NCI-H524 (cell line): ENCODE measurements at places on chromosomes 16 and 17.

GRCh38 chr17:38402897-38403296 is 25.4 kb upstream of the ARHGAP23 start:
- no peak for DNase-seq

DNA sequence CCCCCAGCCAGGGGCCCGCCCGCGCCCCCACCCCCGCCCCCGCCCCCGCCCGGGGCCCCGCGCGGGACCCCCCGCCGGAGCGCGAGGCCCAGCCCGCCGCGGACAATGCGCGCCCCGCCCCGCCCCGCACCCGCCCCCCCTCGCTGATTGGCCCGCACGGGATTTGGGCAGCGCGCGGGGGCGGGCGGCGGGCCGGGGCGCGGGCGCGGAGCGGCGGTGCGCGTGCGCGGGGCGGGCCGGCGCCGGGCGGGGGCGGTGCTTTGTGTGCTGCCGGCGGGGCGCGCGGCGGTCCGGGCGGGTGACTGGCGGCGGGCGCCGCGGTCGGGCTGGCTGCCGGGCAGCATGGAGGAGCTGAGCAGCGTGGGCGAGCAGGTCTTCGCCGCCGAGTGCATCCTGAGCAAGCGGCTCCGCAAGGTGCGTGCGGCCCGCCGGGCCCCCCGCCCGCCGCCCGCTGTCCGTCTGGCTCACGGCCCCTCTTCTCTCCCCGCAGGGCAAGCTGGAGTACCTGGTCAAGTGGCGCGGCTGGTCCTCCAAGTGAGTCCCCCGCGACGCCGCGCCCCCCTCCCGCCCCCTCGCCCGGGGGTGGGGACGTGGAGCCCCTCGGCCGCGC is at the start of gene CBX2:
TSS of gene CBX2 (plus strand) at position 255 of the 610 bp plus-strand sequence. CDS start at position 343, 88 bp downstream.
- DNase-seq, result peak; percentile 87

DNA sequence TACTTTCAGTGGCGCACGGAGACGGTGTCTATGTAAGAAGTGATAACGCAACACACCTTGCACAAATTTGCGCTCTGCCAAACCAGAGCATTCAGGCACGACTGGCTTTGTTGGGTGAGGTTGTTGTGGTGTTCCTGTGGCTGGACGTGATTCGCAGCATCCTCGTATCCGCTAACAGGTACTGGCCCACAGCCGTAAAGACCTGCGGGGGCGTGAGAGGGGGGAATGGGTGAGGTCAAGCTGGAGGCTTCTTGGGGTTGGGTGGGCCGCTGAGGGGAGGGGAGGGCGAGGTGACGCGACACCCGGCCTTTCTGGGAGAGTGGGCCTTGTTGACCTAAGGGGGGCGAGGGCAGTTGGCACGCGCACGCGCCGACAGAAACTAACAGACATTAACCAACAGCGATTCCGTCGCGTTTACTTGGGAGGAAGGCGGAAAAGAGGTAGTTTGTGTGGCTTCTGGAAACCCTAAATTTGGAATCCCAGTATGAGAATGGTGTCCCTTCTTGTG is 510.9 kb downstream of the KCNJ18 start:
- no peak for DNase-seq

DNA sequence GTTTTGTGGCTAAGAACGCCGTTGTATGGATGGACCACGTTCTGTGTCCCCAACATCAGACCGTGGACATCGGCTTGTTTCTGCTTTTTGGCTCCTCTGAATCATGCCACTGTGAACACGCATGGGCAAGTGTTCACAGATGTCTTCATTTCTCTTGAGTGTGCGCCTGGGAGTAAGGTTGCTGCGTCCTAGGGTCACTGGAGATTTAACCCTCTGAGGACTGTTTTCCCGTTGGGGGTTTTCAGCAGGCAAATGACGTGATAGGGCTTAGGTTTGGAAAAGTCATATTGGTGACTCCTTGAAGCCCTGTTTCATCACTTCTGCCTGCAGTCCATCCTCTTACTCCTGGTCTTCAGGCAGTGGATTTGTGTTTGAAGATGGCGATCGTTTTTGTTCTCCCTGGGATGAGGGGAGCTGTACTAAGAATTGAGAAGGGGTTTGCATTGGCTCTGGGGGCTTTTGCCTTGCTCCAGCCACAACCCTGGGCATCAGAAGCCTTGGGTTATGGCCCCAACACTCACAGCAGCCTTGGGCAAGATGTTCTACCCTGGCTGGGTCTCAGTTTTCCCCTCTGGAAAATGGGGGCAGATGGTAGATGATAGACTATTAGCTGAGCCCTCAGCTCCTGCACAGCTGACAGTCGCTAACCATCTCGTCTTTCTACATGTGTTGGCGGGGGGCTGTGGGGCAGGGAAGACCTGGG is 67.2 kb upstream of the CIBAR2 start:
- DNase-seq, result no peak

- DNase-seq, result no peak
Measured at GRCh38 chr17:74761931-74762330, 13.5 kb downstream of the NHERF1 start.

- no peak for DNase-seq
Measured at GRCh38 chr17:17700251-17700969, 19.2 kb downstream of the RAI1 start.

DNA sequence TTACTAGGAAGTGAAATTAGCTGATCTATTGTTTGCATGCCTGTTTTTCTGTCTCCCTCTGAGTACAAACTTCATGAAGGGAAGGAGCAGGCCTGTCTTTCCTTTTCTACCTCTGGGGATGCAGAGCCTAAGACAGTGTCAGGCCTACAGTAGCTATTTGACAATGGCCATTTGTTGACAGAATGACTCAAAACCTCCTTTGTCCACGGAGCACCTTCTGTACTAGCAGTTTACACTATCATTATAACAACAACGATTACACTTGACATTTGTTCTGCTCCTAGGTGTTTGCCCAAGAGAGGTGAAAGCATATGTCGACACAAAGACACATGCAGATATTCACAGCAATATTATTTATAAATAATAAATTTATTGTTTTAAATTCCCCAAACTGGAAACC is 132.3 kb upstream of the IRX3 start:
- DNase-seq, result no peak

DNA sequence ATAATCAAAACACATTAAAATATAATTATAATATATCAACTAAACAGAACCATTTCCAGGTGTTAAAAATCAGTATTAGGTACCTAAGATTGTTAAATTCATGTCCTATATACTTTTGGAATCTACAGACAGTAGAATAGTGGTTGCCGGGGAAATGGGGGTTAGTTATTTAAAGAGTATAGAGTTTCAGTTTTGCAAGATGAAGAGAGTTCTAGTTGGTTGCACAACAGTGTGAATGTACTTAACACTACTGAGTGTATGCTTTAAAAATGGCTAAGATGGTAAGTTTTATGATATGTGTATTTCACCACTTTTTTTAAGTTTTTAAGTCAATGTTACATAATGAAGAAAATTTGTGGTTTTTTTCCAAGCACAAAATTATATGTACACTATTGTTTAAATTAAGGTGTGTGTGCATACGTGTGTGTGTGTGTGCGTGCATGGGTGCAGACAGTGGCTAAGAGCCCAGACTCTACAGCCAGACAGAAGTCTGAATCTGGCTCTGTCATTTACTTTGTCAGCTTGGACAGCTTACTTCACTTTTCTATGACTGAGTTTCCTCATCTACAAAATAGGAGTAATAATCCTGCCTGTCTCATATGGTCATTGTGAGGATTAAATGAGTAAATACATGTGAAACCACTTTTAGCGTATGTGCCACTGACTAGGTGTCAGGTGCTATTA is 25.3 kb upstream of the PHAF1 start:
- no peak for DNase-seq

DNA sequence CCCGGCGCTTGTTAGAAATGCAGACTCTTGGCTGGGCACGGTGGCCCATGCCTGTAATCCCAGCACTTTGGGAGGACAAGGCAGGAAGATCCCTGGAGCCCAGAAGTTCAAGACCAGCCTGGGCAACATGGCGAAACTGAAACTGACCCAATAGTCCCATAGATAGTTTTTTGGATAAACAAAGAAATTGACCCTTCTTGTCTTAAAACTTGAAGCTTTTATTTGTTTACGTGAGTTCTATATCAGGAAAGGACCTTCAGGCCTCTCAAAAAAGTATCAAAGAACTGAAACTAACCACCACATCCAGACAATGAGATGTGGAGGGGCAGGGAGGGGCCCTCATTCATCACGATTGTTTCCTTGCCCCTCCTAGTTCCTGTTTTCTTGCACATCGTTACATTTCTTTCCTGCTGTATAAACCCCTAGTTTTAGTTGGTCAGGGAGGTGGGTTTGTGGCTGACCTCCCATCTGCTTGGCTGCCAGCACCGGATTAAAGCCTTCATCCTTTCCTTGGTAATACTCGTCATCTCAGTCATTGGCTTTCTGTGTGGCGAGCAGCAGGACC is 29.9 kb upstream of the PRM1 start:
- no peak for DNase-seq

- DNase-seq, result no peak
Measured at GRCh38 chr17:69593351-69593715, 178.8 kb downstream of the MAP2K6 start.

DNA sequence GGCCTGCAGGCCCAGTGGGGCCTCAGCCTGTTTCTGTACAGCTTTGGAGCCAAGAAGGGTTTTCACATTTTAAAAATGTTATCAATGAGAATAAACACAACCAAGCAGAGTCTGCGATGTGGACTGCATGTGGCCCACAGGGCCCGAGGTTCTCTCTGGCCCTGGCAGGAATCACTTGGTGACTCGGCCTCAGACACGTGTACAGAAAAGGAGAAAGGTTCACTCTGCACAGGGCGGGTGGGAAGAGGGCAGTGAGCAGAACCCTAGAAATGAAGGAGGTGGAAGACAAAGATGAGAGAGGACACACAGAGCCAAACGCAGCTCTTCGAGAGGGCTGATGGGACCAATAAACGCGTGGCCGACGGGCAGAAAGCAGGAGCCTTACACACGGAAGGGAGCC is 11.6 kb upstream of the ZNF750 start:
- DNase-seq, result no peak

DNA sequence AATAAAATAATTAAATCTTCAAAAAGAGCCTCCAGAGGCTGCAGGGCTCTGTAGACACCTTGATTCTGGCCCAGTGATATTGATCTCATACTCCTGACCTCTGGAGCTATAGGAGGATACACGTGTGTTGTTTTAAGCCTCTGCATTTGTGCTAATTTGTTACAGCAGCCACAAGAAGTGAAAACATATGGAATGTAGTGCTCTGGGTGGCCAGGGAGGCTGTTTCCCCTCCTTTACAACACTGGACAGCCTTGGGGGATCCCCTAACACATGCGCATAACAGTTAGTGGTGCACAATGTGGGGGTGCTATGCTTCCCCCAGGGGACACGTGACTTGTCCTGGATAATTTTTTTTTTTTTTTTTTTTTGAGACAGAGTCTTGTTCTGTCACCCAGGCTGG is 4.7 kb upstream of the ZNF500 start:
- DNase-seq, result no peak

DNA sequence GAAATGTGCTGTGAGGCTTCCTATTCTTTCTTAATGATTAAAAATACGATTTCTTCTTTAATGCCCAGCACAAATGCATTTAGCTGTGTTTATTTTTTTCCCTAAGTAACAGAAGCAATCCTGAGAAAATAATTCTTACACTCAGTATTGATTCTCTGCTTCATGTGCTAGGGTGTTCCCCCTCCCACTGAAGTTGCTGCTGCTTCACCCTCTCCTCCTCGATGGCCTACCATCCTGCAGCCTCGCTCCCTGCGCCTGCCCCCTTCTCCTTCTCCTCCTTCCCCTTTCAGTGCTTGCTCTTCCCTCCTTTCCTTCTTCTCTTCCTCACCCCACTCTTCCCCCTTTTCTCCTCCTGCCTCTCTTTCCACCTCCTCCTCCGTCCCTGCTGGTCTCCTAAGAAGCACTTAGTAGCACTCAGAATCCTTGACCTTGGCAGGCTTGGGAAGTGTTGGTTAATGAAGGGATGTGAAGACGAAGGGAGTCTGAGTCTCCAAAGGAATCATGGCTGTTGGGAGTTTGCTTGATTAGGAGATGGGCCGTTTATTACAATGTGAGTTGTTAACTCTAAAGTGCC is 119.7 kb downstream of the RPTOR start:
- no peak for DNase-seq

- DNase-seq, result no peak
Measured at GRCh38 chr16:67531247-67531646, 2.6 kb downstream of the RIPOR1 start.

DNA sequence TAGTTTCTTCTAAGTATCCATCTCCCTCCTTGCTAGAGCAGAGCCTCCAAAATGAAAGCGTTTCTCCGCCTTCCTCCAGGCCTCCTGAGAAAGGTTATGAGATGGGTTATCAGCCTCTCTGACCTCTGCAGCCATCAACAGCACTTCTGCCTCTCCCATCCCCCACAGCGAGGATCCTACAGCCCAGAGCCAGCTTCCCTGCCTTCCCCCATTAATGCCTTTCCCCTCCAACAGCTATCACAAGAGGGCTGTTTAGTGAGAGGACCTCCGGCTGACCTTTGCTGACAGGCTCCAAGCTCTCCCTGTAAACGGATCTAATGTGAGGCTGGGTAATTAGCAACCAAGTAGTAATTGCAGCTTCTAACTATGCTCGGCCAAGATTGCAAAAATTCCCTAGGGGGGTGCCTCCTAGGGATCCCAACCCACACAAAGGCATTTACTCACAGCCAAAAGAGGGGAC is 55.8 kb downstream of the ZFHX3 start:
- DNase-seq, result no peak

DNA sequence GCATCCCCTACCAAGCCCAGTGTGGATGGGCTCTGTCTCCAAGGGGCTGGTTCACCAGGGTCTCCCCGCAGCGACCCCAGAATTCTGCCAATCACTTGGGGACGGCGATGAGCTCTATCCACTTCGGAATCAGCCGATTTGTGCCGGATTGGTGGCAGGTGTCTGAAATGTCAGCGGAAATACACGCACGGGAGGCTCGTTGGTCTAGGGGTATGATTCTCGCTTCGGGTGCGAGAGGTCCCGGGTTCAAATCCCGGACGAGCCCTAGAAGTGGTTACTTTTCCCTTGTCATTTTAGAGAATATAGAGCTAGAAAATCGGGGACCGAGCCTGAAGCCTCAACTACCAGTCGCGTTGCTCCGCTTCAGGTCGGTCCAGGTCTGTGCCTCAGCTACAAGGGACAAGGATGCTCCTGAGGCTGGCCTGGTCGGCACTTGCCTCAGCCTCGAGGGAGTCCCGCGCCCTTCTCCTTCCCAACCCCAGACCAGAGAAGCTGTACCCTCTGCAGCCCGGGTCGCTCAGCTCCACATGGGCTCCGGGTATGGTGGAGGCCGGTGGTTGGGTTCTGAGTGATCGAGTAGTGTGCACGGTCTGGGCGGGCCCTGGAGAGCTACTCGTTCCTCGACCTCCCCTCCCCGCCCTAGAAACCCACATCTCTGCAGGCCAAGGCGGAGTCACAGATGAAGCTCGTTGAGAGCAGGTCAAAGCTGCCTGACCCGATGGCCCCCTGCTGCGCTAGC is 16.0 kb upstream of the OR1F1 start:
- peak; percentile 92 for DNase-seq

GRCh38 chr16:20897253-20897897 is 2.8 kb downstream of the DCUN1D3 start:
- no peak for DNase-seq

DNA sequence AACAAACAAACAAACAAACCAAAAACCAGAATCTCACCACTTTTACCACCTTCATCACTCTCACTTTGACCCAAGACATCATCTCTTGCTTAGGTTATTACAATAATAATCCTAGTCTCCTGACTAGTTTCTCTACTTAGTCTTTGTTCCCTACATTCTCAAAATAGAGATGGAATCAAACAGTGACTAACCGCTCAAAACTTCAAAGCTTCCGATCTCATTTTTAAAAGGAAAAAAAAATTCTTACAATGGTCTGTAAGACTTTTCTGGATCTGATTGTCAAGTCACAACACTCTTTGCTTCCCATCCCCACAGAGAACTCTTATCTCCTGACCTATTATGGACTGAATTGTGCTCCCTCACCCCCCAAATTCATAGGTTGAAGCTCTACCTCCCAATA is 60.9 kb downstream of the SPAG9 start:
- no peak for DNase-seq

GRCh38 chr16:62077998-62078397 is 41.8 kb upstream of the CDH8 start:
- no peak for DNase-seq
